ENCODE measurements at places on chromosomes 16 and 17.

GRCh38 chr17:4788807-4789700, at the start of gene GLTPD2:
GLTPD2 (plus strand) TSS chr17:4788964; CDS start chr17:4789012, 48 bp downstream.
- no peak for DNase-seq

- DNase-seq: no peak
Measured at GRCh38 chr17:78684026-78684425, 98.0 kb downstream of the CYTH1 start.

GRCh38 chr16:81600275-81600674, 155.7 kb downstream of the CMIP start:
- DNase-seq: peak; percentile 92

DNA sequence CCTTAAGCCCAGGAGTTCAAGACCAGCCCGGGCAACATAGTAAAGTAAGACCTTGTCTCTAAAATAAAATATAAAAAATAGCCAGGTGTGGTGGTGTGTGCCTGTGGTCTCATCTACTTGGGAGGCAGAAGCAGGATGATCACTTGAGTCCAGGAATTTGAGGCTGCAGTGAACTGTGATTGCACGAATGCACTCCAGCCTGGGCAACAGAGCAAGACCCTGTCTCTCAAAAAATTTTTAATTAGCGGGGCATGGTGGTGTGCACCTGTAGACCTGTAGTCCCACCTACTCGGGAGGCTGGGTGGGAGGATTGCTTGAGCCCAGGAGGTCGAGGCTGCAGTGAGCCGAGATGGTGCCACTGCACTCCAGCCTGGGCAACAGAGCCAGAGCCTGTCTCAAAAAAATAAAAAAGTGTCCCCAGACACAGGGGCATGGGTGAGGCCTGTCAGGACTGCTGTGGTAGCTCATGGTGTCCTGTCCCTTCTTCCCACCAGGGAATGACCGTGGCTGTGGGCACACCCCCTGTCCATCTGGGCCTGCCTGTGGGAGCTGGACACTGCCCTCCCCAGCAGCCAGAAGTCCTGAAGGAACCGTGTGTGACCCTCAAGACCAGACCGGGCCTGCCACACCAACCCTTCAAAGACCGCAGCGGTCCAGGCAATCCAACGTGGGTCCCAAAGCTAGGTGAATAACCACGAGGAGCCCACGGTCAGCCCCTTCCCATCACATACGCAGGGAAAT, 30.8 kb upstream of the GAA start:
- DNase-seq: no peak

DNA sequence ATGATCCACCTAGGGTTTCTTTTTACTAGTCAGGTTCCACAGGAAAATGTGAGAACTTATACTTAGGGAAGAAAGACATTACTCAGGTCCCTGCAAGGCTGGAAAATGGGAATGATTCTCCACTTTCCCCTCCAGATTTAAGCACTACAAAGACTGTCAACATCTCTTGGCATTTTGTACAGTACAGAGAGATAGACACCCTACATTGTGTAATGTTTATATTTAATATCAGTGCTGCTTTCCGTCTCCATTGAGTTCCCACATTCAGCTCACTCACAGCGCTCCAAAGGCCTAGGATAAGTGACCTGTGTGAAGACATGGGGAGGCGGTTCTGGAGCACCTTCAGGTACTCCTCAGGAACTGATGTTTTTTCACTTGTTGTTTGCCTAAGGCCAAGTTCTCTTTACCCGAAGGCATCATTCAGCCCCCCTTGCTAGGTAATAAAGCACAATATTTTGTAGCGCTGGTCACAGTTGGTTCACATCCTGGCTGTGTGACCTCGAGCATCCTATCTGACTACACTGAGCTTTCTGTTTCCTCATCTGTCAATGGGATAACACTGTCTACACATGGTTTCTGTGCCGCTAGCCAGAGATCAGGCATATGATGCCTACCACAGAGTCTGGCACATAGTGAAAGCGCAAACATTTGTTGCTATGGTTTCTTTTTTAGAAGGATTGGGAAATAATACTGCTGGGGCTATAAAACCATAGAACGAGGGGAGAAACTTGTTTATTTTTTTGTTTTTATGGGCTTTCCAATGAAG, 226.6 kb downstream of the ZFHX3 start:
- no peak for DNase-seq

GRCh38 chr17:73419881-73420280, 108.1 kb upstream of the CDC42EP4 start:
- DNase-seq: no peak

DNA sequence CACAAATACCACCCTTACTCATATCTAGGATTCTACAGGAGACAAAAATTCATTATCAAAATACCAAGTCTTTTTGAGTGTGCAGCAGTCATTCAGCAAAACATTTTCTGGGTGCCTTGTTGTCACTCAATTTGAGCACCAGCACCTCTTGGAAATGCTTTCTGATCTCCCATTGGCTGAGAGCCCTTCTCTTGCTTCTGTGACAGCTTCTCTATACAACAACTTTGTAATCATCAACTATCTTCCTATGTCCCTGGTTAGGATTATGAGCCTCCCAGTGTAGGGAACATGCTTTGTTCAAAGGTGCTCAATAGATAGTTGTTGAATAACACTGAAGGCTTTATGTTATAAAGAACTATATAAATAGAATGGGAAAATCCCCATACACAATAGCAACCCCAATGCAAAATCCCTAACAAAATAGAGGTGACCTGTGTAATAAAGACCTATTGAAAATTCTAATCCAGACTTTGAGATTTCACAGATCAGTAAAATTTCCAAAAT, 10.3 kb upstream of the RAB11FIP4 start:
- DNase-seq: no peak

- no peak for DNase-seq
Measured at GRCh38 chr16:47858333-47858982, 297.3 kb downstream of the ABCC12 start.

DNA sequence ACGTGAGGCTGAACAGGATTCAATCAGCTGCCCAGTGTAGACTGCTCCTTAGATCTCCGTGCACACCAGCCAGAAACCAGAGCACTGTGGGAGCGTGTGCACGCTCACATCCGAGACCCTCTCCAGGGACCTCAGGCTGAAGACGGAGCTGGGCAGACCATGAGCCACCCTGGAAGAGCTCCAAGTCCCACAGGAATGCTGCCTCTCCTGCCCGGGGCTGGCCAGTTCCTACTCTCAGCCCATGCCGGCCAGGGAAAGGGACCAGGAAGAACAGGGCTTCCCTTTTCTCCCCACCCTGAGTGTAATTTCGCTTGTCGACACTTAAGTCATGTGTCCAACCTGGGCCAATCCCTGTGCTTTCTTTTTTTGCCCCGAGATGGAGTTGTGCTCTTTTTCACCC, 6.9 kb downstream of the ALYREF start:
- no peak for DNase-seq

DNA sequence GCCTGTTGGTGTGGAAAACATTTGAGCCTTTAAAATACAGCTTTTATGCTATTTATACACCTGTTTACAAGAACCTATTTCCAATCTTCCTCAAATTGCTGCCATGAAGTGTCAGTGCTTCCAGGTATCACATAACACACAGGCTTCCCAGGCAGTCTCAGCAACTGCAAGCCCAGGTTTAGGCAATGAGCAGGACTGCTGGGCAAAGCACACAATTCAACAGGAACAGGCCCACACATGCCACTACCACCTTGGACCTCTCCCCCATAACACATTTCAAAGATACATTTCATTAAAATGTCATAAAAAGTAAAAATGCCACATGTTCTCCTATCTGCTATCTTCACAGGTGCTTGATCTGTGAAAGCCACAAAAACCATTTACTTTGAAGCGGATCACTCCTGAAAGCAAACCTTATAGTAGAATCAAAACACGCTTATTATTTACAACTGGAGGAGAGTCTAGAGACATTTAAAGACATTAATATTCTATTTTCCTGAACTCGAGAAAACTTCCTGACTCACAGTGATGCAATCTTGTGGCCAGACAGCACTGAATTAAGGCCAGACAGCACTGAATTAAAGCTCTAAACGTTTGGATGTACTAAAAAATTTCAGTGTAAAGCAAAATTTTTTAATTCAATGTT, 31.5 kb downstream of the ANKFY1 start:
- DNase-seq: peak; percentile 45

- no peak for DNase-seq
Measured at GRCh38 chr16:70381604-70382342, 35.1 kb downstream of the DDX19A start.

DNA sequence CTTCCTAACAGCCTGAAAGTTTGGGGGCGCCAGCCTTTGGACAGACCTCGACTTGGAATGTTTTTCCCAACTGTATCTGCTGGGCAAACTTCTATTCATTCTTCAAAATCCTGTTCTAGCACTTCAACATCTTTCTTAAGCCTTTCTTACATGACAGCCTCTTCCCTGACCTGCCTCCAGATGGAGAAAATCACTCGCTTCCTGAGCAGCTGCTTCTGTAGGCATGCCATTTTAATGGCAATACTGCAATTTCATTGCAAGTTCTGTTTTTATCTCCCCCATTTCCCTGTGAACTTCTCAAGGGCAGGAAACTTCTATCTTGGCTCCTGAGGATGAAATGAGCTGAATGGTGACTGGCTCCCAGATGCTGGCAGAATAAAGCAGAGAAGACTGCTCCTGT, 128.8 kb upstream of the ASIC2 start:
- no peak for DNase-seq

DNA sequence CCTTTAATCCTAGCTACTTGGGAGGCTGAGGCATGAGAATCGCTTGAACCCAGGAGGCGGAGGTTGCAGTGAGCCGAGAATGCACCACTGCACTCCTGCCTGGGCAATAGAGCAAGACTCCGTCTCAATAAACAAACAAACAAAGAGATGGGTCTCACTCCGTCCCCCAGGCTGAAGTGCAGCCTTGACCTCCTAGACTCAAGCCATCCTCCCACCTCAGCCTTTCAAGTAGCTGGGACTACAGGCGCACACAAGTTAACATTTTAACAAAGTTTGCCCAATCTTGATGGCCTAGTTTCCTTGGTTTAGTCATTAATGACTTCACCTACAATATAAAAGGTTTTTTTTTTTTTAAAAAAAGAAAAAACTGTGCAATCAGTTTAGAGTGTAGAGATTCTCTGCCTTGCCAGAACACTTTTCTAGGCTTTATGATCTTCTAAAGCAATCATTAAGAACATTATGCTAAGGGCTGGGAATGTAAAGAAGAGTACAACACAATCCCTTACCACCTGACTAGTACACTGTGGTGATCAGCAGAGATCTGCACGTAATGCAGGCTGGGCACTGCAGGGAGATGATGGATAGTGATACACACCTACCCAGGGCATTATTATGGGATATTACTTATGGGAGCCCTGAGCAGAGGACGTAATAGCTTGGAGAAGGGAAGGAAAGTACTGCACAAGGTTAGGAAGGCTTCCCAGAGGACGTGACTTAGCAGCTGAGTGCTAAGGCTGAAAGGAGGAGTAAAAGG, 6.9 kb downstream of the GOT2 start:
- no peak for DNase-seq

GRCh38 chr17:1498233-1498632, 5.7 kb upstream of the MYO1C start:
- no peak for DNase-seq

DNA sequence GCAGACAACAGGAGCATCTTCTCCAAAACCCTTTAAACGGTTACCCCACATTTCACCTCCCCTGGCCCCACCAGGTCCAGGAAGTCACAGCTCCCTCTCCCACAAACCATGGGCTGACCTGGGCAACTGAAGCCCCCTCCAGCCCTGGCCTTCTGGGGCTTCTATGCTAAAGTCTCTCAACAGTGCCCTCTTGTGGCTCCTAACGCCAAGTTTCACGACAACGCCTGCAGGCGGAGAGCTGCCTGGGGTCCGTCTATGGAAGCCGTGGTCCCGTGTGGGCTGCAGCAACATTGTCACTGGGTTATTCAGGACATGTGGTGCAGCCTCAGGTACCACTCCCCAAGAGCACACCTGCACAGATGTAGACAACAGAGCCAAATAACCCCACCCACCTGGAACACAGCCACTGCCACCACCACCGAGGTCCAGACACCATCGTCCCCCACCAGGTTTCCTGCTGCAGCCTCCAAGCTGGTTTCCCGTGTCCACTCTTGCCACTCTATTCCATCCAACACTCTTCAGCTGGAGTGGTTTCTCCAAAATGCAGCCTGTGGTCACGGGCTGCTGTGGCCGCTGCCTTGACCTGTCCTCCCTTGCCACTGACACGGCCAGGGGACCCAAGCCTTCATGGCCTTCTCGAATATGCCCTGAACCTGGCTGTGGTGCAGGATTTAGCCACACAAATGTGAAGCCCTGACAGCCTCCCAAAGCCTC, 19.1 kb downstream of the C16orf95 start:
- peak; percentile 25 for DNase-seq

GRCh38 chr16:22739077-22739476, 74.9 kb upstream of the HS3ST2 start:
- no peak for DNase-seq

- DNase-seq: no peak
Measured at GRCh38 chr16:11327277-11328171, 17.7 kb upstream of the RMI2 start.

- DNase-seq: no peak
Measured at GRCh38 chr16:67183-67791, 5.1 kb downstream of the RHBDF1 start.

DNA sequence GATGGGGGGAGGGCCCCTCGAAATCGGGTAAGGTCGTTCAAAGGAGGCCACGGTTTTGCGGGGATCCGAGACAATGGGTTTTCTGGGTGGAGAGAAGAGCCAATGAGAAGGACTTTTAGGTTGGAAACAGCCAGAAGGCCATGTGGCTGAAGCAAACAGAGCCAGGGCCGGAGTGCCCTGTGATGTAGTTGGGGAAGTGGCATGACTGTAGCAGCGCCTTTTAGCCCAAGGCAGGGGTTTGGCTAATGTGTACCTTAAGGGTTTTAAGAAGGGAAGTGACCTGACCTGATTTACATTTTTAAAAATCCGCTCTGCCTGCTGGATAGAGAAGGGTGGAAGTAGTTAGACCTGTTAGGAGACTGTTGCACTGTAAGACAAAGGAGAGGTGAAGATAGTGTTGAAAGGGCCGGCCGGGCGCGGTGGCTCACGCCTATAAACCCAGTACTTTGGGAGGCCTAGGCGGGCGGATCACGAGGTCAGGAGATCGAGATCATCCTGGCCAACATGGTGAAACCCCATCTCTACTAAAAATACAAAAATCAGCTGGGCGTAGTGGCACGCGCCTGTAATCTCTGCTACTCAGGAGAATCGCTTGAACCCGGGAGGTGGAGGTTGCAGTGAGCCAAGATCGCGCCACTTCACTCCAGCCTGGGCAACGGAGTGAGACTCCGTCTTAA, 1.0 kb downstream of the LYRM1 start:
- DNase-seq: peak; percentile 57

- DNase-seq: no peak
Measured at GRCh38 chr16:54289242-54289944, 2.8 kb upstream of the IRX3 start.

GRCh38 chr16:14003074-14003570, 68.0 kb upstream of the MRTFB start:
- peak; percentile 81 for DNase-seq

GRCh38 chr17:60156746-60157145, 7.0 kb downstream of the CA4 start:
- no peak for DNase-seq

Measured in EL (cell line).